ENCODE measurements at places on chromosomes 3 and 15.

GRCh38 chr15:58440922-58441321 is 9.1 kb downstream of the LIPC start:
- no peak for DNase-seq

DNA sequence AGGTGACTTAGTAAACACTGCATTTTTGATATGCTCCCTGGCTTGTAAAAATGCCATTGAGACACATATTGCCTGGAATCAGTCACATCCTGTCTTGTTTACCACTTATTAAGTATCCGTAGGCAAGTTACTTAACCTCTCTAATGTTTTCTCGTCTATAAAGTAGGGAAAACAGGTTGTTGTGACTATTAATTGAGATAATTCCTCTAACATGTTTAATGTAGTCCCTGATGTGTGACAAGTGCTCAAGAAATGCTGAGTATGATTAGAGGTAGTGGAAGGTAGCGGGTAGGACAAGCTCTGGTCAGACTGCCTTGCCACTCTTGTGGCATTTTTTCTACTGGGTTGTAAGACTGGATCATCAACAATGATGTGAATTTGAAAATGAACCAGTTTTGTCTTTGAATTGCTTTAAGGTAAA is 54.1 kb downstream of the NFKBIZ start:
- DNase-seq: no peak

DNA sequence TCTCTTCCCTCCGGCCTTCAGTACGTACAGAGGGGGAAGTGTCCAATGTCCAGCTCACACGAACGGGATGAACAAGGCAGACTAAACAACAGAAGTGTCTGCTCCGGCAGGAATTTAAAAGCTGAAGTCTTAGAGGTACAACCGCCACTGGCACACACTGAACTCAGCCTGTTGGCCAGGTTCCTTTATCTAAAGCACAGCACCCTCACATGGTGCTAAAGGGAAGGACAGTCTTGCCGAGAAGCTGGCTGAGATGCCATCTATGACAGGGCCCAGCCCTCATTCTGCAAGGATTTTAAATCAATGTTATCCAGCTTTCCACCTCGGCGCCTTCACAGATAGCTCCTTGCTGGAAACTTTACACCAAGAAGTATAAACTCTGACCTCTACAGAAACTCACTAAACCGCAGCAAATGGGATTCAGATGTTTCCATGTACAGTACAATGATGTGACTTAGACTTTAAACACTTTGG is 2.8 kb downstream of the ADAMTS17 start:
- DNase-seq: peak; percentile 45

DNA sequence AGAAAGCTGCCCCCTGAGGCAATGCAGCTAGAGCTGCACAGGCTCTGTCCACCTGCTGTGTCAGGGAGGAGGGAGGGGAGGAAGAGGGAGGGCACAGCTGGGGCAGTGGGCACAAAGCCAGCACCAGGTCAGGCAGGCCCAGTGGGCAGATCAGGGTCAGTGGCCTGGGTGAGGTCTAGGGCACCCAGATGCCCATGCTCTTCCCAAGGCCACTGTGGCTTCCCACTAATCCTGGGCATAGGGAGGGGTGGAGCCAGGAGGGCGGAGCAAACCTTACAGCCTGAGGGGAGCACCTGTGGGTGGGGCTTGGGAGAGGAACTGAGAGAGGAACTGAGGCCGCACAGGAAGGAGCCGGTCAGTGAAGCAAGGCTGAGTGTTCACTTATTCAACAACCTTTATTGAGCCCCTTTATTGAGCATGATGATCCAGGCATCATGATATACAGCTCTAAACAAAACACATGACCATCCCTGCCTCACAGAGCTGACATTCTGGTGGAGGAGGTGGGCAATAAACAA is 55.0 kb downstream of the RHCG start:
- no peak for DNase-seq

DNA sequence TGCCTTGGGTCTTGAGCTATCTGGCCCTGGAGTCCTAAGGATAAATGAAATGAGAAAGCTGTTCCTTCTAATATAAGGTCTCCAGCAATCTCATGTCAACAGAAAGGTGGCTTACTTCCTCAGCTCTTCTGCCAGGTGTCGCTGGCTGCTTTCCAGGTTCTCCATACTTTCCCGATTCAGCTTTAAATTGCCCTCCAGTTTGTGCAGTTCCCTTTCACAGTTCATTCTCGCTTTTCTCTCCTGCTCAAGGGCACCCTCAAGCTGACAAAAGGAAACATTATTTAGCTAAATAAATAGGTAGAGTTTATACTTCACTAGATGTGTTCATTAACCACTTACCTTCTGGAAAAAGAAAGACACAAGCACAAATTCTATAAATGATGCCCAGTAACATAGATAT is 73.0 kb downstream of the MYH15 start:
- no peak for DNase-seq

DNA sequence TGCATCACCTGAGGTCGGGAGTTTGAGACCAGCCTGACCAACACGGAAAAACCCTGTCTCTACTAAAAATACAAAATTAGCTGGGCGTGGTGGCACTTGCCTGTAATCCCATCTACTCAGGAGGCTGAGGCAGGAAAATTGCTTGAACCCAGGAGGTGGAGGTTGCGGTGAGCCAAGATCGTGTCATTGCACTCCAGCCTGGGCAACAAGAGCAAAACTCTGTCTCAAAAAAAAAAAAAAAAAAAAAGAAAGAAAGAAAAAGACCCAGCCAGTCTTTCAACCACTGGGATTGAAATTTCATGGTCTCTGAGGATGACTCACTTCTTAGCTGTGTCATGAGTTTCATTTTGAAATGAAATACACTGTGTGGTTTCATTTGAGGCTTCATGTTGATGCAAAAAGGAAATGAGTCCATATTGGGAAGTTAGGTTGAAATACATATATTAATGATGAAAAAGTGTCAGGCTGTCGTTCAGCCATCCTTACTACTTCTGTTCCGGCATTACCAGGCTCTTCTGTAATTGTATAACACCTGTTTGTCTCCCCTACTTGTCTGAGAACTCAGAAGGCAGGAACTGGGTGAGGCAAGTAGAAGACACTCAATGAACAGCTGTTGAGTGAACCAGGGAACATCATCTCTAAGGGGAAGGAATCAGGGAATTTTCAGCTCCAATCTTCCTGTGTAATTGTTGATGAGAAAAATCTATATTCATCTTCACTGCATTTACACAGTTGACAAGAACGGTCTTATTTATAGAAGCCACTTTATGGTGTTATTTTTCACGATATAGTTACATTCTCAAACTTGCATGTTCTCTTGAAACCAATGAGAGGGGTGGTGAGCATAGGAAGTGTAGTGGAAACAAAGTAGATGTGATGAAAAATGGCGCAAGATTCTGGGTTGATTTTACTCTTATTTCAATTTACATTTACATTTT is 87.4 kb downstream of the NFKBIZ start:
- DNase-seq: no peak

GRCh38 chr15:65468229-65468909 is 45.6 kb upstream of the IGDCC4 start:
- DNase-seq: no peak

- no peak for DNase-seq
Observed at GRCh38 chr15:70299931-70300869, 202.5 kb upstream of the TLE3 start.

DNA sequence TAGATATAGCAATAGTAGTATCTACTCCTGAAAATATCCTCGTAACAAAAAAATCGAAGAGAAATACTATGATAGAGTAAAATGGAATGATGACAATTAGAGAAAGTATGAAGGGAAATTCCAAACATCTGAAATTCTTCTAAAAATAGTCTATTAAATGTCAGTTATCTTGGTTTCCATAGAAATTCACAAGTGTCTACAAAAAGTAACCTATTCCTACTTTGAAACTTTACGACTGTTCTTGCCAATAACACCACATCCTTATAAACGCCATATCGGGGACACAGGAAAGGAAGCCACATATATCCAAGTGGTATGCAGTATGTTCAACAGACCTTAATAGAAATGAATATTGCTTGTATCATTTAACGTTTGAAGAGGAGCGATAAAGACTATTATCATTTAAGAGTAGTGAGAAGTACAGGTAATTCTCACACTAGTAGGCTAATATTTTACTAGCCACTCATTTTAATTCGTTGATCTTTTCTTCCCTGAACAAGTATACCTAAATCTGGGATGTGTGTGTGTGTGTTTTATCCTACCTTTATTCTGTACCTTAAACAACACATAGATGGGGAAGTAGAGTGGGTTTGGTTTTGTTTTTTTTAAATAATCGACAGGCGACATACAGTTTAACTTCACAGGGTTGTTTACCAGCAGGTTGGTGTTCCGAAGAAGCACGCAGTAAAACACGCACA is 1.2 kb downstream of the GPR176 start:
- DNase-seq: no peak

GRCh38 chr15:68470049-68470742 is 38.2 kb upstream of the ITGA11 start:
- DNase-seq: no peak

DNA sequence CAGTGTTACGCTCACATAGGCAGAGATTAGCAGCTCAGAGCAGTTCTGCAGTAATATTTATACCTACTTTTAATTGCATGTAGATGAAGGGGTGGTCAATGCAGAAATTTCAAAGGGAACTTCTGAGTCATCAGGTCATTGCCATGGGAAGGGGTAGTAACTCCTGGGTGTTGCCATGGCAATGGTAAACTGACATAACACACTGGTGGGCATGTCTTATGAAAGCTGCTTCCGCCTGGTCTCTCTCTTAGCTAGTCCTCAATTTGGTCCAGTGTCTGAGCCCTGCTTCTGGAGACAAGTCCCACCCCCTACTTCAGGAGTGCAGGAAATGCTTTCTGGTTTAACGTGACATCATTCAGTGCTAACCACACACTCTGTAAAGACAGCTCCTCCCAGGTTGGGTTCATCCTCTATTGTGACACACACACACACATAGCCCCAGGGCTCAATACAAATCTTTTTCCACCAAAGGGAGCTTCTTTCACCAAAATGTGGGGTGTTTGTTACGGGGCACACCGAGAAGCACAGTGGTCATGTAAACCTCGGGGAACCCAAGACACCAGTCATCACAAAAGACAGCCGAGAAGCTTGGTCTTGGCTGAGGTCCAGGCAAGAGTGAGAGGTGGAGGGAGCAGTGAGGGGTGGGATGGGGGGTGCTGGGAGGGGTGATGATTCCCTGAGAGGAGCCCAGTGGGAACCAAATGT is 74.5 kb downstream of the TLE3 start:
- no peak for DNase-seq

GRCh38 chr3:109532257-109533216 is 195.2 kb upstream of the DPPA4 start:
- DNase-seq: no peak

DNA sequence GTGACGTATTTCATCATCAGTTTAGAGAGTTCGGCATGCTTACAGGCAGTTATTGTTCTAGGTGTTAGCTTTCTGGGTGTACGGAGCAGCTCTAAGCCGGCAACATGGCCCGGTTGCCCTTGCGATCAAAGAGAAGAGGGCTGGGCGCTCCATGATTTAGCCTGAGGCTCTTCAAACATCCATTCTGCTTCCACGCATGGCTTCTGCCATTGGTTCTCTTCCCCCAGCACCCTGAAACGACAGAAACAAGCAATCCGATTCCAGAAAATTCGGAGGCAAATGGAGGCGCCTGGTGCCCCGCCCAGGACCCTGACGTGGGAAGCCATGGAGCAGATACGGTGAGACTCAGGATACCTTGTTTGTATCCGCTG is 574 bp downstream of the NGRN start:
- peak; percentile 48 for DNase-seq

- no peak for DNase-seq
Observed at GRCh38 chr3:105758451-105758850, 110.4 kb downstream of the CBLB start.

GRCh38 chr3:54134713-54135112 is 12.4 kb downstream of the CACNA2D3 start:
- DNase-seq: no peak

DNA sequence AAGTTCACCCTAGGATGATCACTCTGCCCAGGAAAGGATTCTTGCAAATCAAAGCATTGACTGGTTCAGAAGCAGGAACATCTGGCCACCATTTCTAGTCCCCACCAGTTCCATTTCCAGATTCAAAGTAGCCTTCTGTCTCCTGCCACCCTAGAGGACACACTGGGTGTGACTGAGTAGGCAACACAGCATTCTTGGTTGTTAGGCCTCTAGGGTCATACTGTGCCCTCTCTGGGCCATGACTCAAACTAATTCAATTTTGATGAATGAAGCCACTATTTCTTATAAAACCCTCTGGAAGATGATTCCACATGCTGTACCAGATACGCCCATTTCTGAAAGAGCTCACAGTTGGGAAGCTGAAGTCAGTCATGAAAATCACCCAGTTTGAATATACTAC is 69.7 kb downstream of the WDR76 start:
- no peak for DNase-seq

DNA sequence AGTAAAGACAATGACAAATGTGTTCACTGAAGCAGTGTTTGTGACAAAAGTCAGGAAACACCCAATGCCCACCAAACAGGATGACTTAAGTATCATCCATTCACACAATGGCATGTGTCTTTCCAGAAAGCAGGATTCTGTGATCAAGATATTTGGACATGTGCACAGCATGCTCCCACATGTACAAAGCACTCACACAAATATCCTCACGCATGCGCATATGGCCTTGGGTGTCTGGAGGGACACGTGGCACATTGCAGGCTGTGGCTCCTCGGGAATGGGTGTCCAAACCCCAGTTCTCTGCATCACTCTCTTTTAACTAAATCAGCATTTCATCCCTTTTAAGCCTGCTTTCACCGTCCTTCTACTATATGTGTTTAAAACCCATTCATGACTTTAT is 130.5 kb downstream of the KLF13 start:
- no peak for DNase-seq

- DNase-seq: no peak
Observed at GRCh38 chr3:123349201-123349535, 99.7 kb downstream of the ADCY5 start.

DNA sequence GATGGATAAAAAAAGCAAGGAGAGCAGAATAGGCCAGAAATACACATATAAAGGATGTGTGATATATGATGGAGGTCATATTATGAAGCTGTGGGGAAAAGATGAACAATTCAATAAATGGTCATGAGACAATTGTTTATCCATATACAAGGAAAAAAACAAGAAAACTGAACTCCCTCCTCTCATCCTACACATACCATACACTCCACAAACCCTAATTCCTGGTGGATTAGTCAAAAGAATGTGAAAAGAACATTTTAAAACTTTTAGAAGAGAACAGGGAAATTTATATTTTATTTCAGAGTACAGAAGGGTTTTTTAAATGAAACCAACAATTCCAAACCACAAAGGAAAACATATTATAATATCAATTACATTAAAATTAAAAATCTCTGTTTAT is 34.5 kb upstream of the NR2E3 start:
- DNase-seq: no peak

DNA sequence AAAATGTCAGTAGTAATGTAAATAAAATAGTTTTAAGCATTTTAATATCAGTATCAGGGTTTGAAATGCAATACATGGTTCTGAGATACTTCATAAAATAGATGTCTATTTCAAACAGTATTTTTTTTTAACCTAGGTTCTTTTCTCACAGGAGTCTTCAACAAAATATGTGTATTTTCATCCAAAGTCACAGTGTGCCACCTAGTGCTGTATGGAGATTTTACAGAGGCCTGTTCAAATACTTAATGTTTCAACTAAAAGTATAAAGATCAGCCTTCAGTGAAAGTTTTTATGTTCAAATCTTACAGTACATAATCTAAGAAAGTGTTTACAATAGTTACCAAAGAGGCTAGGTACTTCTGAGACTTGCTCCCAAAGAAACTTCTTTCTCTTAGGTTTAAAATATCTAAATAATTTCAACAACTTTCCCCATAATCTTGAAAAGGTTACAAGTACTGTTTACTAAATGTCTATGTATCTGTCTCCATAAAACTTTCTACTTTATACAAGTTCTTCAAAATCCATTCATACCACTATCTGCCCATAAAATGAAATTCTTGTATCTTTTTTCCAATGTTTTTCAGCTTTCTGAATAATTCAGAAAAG is 38.3 kb downstream of the SCAPER start:
- DNase-seq: no peak

Measured in dorsolateral prefrontal cortex (tissue), 122 donors.